H1 (cell line): ENCODE measurements at places on chromosomes 1 and 21. TPM values are rescaled to one million over a fixed set of nuclear protein-coding genes. Genes with fewer than 3 reads are reported as not detected.

The DNAI4 gene
- total RNA-seq: 2.1 and 4.0 TPM in 2 replicates

The FAM72B gene
- total RNA-seq: 19.0 and 20.7 TPM in 2 replicates

GRCh38 chr1:115069659-115070308, 19.5 kb downstream of the TSPAN2 start:
- no peak overlapping the region for H3K4me3 ChIP-seq
- H3K4me1 ChIP-seq: no peaks in the 10 kb centered on the region
- no peak overlapping the region for H3K27ac ChIP-seq
- no peaks in the 10 kb centered on the region for H3K27me3 ChIP-seq
- DNase-seq: no peak
- H3K36me3 ChIP-seq: no peaks in the 10 kb centered on the region

- H3K27ac ChIP-seq: no peak overlapping the region
- no peaks in the 10 kb centered on the region for H3K36me3 ChIP-seq
- H3K27me3 ChIP-seq: no peaks in the 10 kb centered on the region
- H3K4me1 ChIP-seq: peaks cover 6% of the 10 kb centered on the region; the same call in 1 of the 2 replicates
Measured at GRCh38 chr1:228172591-228173527, 7.3 kb downstream of the IBA57 start.

DNA sequence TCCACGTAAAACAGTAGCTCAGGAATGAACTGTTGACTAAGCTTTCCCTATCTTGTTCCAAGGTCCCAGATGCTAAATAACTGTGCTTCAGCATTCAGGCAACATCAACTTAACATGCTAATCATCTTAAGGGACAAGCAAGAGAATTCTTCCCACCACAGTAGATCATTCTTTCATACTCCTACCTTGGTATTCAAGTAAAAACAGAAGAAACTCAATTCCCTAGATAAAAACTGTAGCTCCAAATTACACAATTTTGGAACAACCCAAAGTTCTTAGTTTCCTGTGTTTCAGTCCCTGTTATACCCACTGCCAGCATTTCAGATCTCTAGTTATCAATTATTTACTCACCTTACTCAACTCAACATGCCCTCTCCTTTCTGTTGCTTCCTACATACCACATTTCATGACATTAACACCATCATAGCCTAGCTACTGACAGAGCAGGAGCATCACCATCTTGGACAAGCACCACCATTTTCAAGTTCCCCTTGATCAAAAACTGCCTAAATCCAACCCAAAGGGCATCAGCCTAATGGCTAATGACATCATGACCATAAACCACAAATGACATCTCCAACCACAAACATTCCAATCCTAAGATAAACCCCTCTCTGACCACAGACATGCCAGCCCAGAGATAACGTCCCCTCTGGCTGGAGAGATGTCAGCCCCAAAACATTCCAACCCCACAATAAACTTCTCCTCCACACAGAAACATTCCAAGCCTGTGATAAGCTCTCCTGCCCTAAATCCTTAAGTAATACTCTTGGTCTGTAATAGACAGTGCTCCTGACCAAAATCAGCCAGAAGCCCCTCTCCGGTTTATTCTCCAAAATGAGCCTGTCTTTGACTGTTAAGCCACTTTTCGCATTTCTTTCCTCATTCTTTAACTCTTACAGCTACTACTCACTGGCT, 191.2 kb downstream of the RERE start:
- no peak overlapping the region for H3K27ac ChIP-seq
- no peak for DNase-seq
- H3K4me1 ChIP-seq: no peaks in the 10 kb centered on the region; the same call in none of the 2 replicates
- H3K36me3 ChIP-seq: no peaks in the 10 kb centered on the region

DNA sequence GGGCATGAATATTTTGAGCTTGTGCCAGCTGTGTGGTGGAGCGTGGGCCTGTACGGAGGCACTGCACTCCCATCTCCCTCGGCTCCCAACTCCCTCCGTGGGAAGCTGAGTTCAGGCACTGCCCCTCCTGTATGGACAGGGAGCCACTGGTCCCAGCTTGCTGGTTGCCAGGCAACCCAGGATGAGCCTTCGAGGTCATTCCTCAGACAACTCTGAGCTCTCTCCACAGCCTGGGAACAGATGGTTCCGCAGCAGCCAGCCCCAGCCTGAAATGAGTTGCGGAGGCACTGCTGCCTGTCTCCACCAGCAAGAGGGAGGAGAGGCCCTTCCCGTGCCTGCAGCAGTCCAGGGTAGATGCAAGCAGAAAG, 58.4 kb upstream of the TENT5B start:
- H3K4me1 ChIP-seq: peaks cover 7% of the 10 kb centered on the region
- DNase-seq: no peak
- no peaks in the 10 kb centered on the region for H3K27me3 ChIP-seq
- H3K27ac ChIP-seq: no peak overlapping the region
- no peaks in the 10 kb centered on the region for H3K36me3 ChIP-seq
- no peak overlapping the region for H3K4me3 ChIP-seq

GRCh38 chr1:202268817-202269216, 72.9 kb downstream of the UBE2T start:
- H3K4me3 ChIP-seq: no peak overlapping the region
- H3K4me1 ChIP-seq: no peaks in the 10 kb centered on the region
- no peaks in the 10 kb centered on the region for H3K27me3 ChIP-seq
- no peak overlapping the region for H3K27ac ChIP-seq
- H3K36me3 ChIP-seq: no peaks in the 10 kb centered on the region

- no peak overlapping the region for H3K27ac ChIP-seq
- H3K4me3 ChIP-seq: no peak overlapping the region
- no peak for DNase-seq
Measured at GRCh38 chr1:25999041-25999800, 1.4 kb upstream of the PAFAH2 start.
